Pancreas (tissue), 10 donors: ENCODE measurements at places on chromosomes 5 and 9. TPM values are rescaled to one million over a fixed set of nuclear protein-coding genes. Genes with fewer than 3 reads are reported as not detected.

Gene CDC20B
- total RNA-seq: not detected

- no peak overlapping the region for H3K4me3 ChIP-seq
- H3K4me1 ChIP-seq: no peaks in the 10 kb centered on the region
- no peaks in the 10 kb centered on the region for H3K36me3 ChIP-seq
- H3K27ac ChIP-seq: no peak overlapping the region
Measured at GRCh38 chr9:117763314-117763713, 59.1 kb downstream of the TLR4 start.

GRCh38 chr9:110128664-110129329 lies 79.2 kb downstream of the C9orf152 start:
- no peak for DNase-seq
- no peaks in the 10 kb centered on the region for H3K27me3 ChIP-seq
- no peak overlapping the region for H3K27ac ChIP-seq
- H3K4me1 ChIP-seq: no peaks in the 10 kb centered on the region

DNA sequence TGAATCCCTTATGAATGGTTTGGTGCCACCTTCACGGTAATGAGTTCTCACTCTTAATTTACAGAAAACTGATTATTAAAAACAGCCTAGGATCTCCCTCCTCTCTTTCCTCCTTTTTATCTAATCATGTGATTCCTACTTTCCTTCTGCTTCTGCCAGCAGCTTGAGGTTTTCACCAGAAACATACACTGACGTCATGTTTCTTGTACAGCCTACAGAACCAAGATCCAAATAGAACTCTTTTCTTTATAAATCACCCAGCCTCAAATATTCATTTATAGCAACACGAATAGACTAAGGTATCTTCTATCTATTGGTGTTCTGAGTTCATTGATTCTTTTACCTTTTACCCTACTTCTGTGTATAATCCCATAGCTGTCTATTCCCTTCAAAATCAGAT lies 388.9 kb upstream of the CDH10 start:
- H3K36me3 ChIP-seq: no peaks in the 10 kb centered on the region
- no peak for DNase-seq
- no peak overlapping the region for H3K4me3 ChIP-seq

Gene ADAMTS2
- 18.5 TPM for total RNA-seq

Gene HSPA4
- total RNA-seq: 44.0 TPM

DNA sequence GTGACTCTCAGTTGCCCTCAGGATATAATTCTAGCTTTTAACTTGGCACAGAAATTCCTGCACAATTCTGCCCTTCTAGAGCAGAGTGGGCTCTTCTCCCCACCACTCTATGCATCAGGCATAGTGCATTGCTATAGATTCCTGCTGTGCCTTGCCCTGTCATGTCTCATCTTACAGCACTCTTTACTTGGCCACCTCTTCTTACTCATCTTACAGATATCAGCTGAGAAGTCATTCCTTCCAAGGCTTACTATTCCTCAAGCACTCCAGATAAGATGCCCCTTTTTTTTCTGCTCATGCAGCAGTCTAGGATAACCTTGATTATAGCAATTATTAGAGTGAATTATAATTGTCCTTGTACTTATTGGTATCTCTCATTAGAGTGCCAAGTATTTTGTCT lies 5.6 kb downstream of the FAM221B start:
- H3K4me1 ChIP-seq: no peaks in the 10 kb centered on the region
- no peaks in the 10 kb centered on the region for H3K36me3 ChIP-seq
- no peak overlapping the region for H3K4me3 ChIP-seq
- H3K27me3 ChIP-seq: no peaks in the 10 kb centered on the region

Gene TLN1
- 72.0 TPM for total RNA-seq

- no peaks in the 10 kb centered on the region for H3K4me1 ChIP-seq
- no peaks in the 10 kb centered on the region for H3K27me3 ChIP-seq
- H3K27ac ChIP-seq: no peak overlapping the region
- no peaks in the 10 kb centered on the region for H3K36me3 ChIP-seq
- DNase-seq: no peak
Measured at GRCh38 chr9:96089452-96090085, 212.4 kb downstream of the HSD17B3 start.
